ENCODE measurements at places on chromosomes 5 and 9.

GRCh38 chr9:89464300-89464901, 33.5 kb downstream of the SEMA4D start:
- DNase-seq: no peak

DNA sequence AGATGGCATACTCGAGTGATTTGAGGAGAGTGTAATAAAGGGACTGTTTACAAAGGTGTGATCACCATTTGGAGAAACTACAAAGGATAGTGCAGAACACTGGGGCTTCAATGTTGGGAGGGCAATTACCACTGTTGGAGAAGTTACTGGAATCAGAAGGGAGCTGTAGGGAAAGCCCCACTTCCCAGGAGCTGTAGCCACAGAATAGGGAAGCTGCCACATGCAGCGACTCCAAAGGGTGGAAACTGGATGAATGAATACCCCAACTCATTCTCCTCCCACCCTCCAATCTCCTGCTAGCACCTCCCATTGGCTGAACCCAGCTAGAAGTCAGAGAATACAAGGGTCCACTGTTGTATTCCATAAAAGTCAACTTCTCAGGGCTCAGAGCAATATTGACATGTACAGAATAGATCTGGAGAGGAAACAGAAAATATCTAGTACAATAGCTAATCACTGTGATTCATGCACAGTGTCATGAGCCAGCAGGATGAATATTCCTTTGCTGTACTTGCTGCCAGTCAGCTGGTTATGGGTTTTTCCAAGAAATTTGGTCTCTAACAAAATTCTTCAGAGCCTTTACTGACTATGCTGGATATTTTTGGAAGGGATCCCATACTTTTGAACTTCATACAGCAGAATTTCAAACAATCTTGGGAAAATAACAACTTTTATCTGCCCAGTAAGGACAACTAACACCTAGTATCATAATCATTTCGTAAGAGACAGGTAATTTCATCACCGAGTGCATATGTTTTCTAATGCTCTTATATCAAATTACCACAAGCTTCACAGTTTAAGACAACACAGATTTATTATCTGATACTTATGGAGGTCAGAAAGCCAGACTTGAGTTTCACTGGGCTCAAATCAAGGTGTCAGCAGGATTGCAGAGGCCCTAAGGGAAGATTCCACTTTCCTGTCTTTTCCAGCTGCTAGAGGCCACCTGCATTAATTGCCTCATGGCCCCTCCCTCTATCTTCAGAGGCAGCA, 39.6 kb downstream of the PDCD1LG2 start:
- DNase-seq: no peak

DNA sequence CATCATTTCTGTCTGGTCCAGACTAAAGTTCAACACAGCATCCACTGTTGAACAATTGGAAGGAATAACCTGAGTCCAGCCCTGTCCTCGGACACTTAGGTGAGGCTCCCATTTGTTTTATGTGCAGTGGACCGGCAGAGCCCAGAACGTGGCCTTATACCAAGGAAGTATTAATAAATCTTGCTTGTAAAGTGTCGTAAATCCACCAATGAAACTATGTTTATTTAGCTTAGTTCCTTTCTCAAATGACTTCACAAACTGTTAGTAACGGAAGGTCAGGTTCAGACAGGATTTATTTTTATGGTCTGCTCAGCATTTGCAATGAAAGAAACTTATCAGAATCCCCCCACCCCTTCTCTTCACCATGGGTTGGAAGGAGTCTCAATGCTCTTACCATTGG, 149.5 kb downstream of the PCSK1 start:
- no peak for DNase-seq

DNA sequence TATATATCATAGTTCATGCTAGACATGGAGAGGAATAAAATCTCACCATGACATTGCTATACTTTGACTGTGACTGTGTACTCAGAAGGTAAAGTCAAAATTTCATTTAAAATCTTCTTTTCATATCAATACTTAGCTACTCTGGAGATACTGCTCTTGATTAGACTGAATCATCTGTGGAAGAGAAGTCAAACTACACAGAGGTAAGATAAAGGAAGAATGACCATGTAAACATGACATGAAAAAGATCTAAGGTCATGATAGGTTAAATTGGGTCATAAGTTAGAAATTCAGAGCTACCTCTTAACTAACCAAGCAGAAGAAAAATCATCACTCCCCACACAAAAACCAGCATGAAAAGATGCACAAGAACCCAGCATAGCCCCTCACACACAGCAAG, 44.8 kb upstream of the RLN1 start:
- DNase-seq: no peak

DNA sequence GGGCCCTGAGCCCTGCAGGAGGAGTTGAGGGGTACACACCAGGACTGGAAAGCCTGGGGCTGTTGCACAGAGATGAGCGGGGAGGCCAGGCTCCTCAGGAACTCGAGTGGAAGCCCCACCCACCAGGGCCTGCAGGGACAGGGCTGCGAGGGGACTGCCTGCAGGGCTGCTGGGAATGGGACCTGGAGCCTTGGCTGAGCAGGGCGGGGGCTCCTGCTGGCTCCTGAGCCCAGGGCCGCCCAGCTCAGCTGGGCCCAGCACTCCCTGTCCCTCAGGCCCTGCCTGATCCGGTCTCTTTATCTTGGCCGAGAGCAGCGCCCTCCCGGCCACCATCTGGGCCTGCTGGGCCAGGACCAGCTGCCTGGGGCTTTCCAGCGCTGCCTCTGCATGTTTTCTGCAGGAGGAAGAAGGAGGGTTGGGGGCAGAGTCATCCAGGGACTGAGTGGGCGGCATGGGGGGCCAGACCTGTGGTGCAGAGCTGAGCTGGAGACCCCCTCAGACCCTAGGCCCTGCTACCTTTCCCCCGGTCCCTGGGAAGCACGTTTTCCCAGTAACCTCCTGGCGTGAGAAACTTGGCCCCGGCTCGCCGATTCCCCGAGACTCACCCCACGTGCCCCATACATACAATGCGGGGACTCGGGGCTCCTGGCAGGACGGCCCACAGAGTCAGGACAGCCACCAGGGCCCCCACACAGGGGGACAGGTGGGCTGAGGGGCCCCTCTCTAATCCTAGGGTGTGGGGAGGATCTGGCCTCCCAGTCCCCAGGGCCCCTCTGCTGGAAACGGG, 9.4 kb downstream of the LCN12 start:
- no peak for DNase-seq

- DNase-seq: no peak
These were observed 101.2 kb downstream of the HMHB1 start for GRCh38 chr5:143913008-143913752.

DNA sequence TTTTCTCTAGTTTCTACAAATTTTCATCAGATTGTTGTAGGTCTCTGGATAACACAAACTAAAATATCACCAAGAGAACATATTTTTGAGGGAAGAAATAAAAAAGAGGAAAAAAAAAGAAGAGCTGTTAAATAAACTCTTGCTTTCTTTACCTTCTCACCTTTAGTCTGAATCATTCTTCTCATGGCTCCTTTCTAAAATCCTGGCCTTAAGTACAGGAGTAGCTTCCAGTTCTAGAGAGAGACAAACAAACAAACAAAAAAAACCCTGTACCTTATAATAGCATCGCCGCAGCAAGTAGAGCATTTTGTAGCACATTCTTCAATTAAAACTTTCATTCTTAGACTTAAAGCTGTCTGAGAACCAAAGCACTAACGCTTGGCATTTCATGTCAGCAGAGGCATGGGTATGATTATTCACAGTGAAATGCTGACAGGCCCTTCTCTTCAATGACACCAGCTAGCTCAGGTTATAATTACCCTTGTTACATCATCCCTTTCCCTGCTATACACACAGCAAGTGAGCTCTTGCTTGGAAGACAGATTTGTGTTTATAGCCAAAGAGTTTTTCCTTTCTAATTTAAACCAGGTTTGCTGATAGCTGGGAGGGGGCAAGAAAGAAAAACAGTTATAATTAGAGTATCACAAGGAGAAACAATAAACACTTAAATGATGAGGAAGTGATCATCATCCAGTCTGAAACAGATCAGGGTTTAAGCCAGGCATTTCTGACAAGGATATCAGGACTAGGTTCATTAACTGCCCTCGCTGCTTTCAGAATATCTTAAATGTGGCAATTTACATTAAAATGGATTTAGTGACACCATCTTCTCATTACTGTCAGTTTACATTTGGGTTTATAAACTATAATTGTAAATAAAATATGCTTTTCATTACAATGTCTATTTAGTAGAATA, 510.9 kb upstream of the ZNF608 start:
- no peak for DNase-seq

- no peak for DNase-seq
These were observed 21.4 kb upstream of the ANXA6 start for GRCh38 chr5:151178777-151179488.

DNA sequence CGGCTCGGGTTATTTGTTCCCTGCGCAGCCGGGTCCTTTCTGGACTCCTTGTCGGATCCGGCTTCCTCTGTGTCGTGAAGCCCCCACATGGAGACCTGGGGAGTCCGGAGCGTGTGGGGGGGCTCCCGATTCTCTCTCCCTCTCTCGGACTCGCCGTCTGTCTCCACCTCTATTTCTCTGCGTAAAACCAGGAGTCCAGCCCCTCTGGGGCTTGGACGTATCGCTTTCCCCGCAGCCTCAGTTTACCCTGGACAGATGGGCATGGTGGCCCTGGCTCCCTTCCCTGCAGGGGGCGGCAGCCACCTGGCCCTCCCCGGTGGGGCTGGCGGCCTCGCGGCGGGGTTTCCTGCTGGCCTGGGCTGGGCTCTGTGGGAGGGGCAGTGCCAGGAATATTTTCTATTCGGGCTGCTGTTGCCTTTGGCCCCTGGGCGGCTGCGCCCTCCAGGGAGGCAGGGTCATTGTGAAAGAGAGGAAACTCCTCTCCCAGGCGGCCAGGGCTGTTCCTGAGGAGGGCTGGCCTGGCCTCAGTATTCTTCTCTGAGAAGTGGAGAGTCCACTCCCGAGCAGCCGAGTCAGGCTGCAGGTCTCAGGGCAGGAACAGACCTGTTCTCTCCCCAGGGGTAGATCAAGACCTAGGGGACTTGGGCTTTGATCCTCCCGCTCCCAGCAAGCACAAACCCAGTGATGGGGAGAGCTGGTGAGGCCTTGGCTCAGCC, 665 bp downstream of the ASS1 start:
- no peak for DNase-seq

- no peak for DNase-seq
These were observed 3.4 kb downstream of the GARNL3 start for GRCh38 chr9:127267793-127268525.

DNA sequence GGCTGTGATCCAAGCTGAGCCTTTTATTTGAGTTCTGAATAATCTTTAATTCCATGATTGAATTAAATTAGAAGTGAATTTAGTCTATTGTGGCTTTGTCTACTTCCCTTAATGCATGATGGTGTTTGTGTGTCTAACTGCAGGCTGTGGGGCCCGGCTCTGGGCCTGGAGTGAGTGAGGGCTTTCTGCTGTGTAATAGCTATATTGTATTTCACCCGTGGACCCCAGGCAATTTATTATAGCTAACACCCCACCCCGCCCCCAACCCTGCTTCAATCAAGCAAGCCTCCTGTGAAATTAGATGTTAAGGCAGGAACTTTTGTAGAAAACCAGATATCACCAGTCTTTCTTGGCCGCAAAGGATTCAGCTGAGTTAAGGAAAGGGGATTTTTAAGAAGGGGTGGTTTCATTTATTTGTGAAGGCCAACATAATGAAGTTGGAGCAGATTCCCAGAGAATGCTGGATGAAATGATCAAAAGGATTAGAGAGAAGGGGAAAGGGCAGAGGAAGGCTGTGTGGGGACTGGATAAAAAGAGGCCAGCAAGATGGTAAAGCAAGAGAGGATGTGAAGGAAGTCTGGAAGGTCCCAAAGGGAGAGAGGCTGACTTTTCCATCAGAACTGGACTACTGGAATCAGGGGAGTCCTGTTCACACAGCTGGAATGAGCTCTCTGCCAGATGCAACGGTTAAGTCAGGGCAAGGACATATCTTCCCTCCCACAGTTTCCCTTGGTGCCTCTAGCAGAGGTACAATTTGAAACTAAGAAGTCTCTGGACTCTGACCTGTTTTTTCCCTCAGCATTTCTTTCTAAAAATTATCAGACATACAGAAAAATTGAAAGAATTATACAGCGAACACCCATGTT, 125.3 kb upstream of the SAP30L start:
- DNase-seq: no peak

DNA sequence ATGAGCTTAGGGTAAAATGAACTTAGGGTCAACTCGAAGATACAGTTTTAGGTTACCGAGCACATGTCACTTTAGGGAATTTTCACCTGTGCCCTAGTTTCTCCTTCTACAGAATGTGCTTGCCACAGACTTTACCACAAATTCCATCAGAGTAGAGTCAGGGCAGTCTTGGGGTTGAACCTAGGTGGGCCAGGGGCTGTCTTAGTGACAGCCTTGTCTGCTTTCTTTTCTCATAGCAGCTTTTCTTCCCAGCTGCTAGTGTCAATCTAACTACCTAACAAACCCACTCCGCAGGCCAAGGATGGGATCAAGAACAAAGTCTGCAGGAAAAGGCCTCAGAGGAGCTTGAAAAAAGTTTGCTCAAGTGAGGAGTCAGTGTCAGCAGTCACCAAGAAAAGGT, 458.1 kb upstream of the CDH18 start:
- DNase-seq: no peak

DNA sequence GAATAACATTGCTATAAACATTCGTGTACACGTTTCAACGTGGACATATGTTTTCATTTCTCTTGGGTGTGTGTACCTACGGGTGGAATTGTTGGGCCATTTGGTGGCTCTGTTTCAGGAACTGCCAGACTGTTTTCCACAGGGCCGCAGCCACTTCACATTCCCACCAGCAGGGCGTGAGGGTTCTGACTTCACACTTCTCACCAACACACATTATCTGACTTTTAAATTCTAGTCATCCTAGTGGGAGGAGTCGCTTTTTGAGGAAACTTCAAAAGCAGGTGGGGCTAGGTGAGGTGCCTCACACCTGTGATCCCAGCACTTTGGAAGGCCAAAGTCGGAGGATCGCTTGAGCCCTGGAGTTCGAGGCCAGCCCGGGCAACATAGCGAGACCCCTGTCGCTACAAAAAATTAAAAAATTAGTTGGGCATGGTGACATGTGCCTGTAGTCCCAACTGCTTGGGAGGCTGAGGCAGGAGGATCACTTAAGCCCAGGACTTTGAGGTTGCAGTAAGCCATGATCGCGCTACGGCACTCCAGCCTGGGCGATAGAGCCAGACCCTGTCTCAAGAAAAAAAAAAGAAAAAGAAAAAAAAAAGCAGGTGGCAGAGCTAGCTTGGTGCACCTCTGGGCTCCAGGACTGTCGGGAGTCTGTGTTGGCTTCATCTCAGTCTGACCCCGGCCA, 28.5 kb downstream of the TSPAN17 start:
- no peak for DNase-seq

DNA sequence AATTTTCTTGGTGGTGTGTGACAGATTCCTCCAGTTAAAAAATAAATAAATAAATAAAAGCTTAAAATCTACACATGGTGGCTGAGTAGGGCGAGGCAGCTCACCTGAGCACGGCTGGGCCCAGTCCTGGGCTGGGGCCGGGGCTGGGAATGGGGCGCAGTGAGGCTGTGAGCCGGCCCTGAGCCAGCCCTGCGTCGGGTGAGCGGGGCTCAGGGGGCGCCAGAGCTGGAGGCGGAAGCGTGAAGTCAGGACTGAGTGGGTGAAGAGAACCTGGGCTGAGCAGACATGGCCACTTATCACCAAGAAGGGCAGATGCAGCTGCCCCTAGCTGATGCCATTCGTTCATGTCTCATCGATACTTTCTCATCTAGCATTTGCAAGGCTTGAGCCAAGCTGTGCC, 22.8 kb upstream of the DTWD2 start:
- DNase-seq: no peak

Measured in stimulated activated CD4-positive, alpha-beta T cell treated with anti-CD3 and anti-CD28 coated beads, Interleukin-4, amount 100 ng/mL, for 48 hours (primary cell).